Urinary bladder (tissue), 4 donors: ENCODE measurements at places on chromosomes 16 and 17. TPM values are rescaled to one million over a fixed set of nuclear protein-coding genes. Genes with fewer than 3 reads are reported as not detected.
A peak's percentile ranks its signal among the peaks of the same experiment; 100 is the strongest.

Gene WFIKKN1
- 0.30 TPM for polyA plus RNA-seq

- no peak for DNase-seq
Measured at GRCh38 chr16:69327585-69328310, 2.6 kb downstream of the PDF start.

Gene NUP85
- 40.2 TPM for polyA plus RNA-seq

GRCh38 chr16:85303354-85303883 lies 191.1 kb upstream of the CIBAR2 start:
- no peak for DNase-seq

GRCh38 chr16:8955828-8956227 lies 7.9 kb downstream of the USP7 start:
- no peak for DNase-seq

- no peak for DNase-seq
Measured at GRCh38 chr16:83021746-83022145, 395.0 kb downstream of the CDH13 start.

DNA sequence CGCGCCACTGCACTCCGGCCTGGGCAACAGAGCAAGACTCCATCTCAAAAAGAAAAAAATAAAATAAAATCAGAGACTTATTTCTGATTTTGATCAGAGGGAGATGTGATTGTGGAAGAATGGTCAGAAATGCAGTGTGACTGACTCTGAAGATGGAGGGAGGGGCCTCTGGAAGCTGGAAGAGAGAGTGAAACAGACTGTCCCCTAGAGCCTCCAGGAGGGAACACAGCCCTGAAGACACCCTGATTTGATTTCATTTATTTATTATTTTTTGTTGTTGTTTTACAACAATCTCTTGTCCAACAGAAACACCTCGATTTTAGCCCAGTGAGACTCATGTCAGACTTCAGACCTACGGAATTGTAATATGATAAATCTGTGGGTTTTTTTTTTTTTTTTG lies 26.1 kb downstream of the BCL7C start:
- DNase-seq = no peak

Gene HSD11B2
- 1.9 TPM for polyA plus RNA-seq

DNA sequence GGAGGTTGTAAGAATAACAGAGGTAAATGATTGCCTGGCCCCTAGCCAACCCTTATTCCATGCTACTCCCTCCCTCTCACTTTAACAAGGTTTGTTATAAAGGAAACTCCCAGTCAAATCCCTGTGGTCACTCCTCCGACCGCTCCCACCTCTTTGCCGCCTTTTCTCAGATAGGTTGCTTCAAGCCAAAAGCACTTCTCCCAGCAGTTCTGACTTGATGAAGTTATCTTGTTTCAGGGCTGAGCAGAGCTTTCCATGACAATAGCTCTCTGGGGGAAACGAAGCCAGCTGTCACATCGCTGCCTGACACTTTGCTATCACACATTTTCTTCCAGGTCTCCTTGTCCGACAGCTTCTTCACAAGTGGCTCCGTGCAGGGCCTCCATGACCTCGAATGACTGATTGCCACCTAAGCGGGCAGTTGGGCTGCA lies 278.6 kb downstream of the HAPSTR1 start:
- peak; percentile 21 for DNase-seq

Gene APOH
- polyA plus RNA-seq = 3.3 TPM

Gene CNTNAP4
- polyA plus RNA-seq = 0.16 TPM

Gene SPNS2
- polyA plus RNA-seq = 28.2 TPM

DNA sequence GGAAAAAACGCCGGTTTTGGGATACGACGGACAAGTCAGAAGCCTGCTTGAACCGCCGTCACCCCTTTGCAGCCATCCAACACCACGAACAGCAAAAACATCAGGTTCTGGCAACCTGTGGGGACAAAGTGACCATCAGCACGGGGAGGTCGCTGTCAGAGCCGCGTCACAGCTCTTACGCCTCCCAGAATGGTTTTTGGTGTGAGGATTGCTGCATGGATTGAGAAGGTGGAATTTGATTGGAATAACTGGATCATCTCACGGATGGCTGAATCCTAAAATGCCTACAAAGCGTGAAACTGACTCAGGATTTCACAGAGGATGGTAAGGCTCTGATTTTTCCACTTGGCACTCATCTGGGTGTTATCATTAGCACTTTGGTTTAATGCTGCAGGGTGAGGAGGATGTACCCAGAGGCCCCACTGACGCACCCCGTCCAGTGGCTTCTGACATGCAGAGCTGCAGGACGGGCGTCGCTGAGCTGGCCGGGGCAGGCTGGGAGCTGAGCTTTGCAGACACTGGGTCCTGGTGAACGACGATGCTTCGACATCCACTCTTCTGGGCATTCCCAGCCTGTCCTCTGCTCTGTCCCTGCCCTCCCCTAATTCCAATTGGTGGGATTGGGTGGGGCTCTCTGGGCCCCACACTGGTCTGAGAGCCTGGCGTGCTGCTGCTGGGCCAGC lies 73.4 kb upstream of the CREBBP start:
- DNase-seq = no peak

- DNase-seq = no peak
Measured at GRCh38 chr16:971981-972315, 1.2 kb upstream of the LMF1 start.

GRCh38 chr16:27346819-27347218 lies 33.0 kb downstream of the IL4R start:
- DNase-seq = no peak

DNA sequence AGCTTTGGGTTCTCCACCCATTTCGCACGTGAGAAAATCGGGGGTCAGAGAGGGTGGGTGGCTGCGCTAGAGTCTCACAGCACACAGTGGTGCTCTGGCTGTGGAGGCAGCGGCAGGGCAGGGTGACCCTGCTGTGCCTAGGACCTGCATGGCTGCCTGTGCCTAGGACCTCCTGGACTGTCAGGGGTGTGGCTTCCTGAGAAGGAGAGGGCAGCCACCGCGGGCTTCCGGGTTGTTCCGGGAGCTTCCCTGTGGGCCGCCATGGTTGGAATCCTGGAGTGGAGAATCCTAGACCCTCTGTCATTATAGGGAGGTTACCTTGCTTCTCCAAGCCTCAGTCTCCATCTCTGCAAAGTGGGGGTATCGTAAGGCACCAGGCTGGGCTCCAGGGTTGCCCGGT lies 9.3 kb downstream of the ZFPM1 start:
- DNase-seq = no peak

GRCh38 chr16:851871-852270 lies 51.3 kb upstream of the GNG13 start:
- DNase-seq = no peak

Gene KRTAP4-8
- not detected for polyA plus RNA-seq

GRCh38 chr16:87828907-87829621 lies 40.2 kb downstream of the SLC7A5 start:
- no peak for DNase-seq

GRCh38 chr16:67264277-67264676 lies 15.1 kb upstream of the PLEKHG4 start:
- no peak for DNase-seq

DNA sequence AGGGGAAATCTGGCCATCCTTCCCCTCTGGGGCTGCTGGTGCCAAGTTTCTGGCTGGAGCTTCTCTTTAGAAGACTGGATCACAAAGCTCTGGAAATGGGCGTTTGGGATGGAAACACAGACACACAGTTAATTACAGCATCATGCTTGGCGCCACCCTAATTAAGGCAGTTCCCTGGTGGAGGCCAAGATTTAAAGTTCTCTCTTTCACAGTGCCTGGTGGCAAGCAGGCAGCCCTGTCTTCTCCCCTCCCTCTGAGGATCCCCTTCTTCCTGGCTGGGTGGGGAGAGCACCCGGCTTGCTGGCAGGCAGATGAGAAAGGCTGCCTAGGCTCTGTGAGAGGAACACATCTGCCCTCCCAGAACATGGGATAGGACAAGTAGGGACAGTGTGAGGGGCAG lies 59.0 kb upstream of the NKD1 start:
- DNase-seq = no peak

Gene SLC16A5
- 13.2 TPM for polyA plus RNA-seq

- no peak for DNase-seq
Measured at GRCh38 chr17:80453126-80453997, 23.0 kb downstream of the NPTX1 start.

- no peak for DNase-seq
Measured at GRCh38 chr17:975371-975915, 4.1 kb downstream of the NXN start.

GRCh38 chr17:59439262-59439661 lies 107.8 kb downstream of the YPEL2 start:
- DNase-seq = no peak

- no peak for DNase-seq
Measured at GRCh38 chr17:80313160-80313829, 52.6 kb downstream of the RNF213 start.

GRCh38 chr17:20999044-20999573 lies 43.7 kb downstream of the USP22 start:
- no peak for DNase-seq

DNA sequence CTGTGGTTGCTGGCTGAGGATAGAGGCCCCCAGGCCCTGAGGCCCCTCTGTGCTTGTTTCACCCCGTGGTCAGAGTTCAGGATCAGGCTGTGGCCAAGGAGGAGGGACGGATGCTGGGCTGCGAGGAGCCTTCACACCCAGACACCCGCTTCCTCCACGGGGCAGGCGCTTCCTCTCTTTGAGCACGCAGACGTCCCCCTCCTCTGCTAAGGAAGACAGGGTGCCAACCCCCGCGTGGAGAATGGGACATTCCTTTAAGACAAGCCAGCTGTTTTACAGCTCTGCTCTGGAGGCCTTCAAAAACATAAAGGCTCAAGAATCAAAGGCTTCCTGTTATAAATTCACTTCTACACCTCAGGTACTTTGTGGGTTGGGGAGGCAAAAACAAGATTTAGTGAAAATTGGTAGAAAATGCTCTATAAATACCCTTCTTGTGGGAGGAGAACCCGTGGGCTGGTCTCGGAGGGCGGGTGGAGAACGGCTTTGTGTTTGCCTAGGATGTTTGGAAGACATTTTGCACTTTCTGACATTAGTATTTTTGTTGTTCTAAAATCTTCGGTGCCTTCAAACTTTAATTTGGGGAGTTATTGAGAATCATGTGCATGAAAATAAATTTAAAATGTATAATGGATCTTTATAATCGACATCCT lies 60.8 kb upstream of the FOXF1 start:
- no peak for DNase-seq

GRCh38 chr16:57946181-57946801 lies 24.6 kb downstream of the CNGB1 start:
- no peak for DNase-seq

DNA sequence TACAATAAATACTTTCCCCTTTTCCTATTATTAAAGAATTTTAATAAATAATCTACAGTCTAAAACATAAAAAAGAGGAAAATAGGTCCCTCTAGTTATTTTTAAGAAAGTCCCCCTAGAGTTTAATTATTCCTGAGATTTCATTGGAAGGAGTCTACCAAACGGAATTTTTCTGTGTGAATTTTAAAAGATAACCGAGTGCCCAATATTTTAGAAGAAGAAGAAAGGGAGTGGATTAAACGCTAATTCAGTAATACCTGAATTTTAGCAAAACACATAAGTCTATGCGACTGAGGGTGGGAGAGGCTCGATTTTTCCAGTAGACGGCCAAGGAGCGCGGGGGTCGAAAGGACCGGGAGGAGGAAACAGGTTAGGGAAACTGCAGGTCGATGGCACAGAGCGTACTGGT lies 2.2 kb downstream of the HOXB2 start:
- no peak for DNase-seq

Gene SCIMP
- 3.3 TPM for polyA plus RNA-seq

DNA sequence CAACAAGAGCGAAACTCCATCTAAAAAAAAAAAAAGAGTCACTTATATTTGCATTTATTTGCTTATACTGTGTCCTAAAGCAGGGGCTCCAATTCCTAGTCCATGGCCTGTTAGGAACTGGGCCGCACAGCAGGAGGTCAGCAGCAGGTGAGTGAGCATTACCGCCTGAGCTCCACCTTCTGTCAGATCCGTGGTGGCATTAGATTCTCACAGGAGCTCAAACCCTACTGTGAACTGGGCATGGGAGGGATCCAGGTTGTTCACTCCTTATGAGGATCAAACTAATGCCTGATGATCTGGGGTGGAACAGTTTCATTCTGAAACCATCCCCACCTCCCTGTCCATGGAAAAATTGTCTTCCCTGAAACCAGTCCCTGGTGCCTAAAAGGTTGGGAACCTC lies 24.9 kb downstream of the ITGB3 start:
- DNase-seq = no peak

DNA sequence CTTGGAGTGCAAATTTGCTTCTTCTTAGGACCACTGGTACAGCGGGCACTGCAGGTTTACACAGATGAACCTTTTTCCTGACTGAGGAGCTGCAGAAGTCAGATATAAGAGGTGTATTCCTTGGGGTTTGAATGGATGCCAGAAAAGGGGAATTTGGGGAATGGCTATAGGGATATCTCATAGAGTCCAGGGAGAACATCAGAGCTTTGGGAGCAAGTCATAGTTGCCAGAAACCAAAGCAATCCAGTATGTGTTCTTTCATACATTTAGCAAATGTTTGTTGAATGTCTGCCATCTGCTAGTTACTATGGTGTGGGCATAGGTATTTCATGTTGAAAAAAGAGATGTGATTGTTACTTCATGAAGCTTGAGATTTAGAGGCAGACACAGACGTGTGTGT lies 46.8 kb downstream of the MAP2K4 start:
- DNase-seq = no peak

Gene KDM6B
- 17.3 TPM for polyA plus RNA-seq

- DNase-seq = no peak
Measured at GRCh38 chr17:67635681-67636080, 82.1 kb upstream of the NOL11 start.

DNA sequence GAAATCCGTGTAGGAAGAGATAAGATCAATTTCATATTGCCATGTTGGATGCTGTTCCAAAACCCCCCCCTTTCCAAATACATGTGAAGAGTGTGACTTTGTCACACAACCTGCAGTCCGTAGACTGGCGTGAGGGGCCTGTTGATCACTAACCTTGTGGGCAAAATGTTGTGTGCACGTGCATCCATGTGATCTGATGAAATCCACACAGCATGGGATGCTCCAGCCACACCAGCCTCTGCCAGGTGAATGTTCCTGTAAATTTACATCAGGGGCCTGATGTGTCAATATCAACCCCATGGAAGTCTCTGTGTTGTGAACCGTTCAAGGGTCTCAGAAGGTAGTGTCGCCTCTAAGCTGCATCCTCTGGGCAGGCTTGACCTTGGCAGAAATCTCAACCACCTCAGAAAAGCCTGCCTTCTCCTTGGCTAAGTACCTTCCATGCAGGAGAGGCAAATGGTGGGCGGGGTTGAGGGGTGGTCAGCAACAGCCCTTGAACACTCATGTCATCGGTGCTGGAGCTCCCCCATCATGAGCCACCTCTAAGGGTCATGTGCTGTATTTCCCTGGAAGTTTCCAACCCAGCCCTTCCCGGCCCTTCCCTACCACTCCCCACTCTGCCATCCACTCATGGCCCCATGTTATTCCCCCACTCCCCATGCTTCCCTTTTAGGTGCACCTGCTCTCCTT lies 78.2 kb upstream of the DNAH17 start:
- DNase-seq = no peak
